ENCODE measurements at places on chromosomes 5 and 9.

- DNase-seq = no peak
Measured at GRCh38 chr5:24621792-24622191, 23.0 kb downstream of the CDH10 start.

DNA sequence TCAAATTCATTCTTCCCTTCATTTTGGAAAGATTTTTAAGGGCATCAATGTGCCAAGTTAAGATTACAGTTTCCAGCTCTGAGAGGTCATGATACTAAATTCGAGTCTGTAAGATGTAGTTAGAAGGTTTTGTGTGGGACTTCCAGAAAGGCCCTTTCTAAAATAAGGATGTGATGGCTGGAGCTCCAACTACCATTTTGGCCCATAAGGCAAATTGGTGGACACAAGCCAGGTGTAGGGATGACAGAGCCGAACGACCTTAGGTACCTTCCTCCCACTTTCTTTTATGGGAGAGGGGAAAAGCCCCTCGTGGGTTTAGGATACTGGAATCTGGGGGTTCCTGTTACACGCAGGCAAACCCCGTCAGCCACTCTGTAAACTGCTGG, 54.3 kb upstream of the PTPDC1 start:
- no peak for DNase-seq

DNA sequence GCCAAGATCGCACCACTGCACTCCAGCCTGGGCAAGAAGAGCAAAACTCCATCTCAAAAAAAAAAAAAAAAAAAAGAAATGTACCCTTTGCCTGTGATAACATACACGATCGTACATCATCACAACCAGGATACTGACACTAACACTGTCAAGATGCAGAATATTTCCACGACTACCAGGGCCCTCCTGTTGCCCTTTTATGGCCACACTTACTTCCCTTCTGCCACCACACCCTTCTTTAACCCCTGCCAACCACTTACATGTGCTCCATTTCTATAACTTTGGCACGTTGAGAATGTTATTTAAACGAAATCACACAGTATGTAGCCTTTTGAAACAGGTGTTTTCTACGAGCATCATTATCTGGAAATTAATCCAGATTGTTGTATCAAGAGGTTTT, 69.0 kb upstream of the OTULINL start:
- DNase-seq = no peak

DNA sequence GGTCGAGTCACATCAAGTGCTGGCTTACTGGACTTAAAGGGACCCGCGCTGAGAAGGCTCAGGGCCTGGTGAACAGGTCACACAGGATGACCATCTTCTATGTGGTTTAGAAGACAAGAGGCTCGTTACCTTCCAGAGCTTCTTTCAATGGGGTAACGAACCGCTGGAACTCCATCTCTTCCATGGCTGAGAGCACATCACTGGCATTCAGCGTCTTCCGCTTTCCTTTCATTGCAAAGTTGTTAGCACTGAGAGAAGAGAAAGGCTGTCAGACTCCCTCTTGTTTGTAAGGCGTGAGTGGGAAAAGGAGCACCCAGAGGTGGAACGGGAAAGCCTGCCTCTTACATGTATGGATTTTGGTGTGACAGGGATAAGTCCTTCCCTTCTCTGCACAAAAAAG, 994 bp downstream of the POLE3 start:
- DNase-seq = no peak

DNA sequence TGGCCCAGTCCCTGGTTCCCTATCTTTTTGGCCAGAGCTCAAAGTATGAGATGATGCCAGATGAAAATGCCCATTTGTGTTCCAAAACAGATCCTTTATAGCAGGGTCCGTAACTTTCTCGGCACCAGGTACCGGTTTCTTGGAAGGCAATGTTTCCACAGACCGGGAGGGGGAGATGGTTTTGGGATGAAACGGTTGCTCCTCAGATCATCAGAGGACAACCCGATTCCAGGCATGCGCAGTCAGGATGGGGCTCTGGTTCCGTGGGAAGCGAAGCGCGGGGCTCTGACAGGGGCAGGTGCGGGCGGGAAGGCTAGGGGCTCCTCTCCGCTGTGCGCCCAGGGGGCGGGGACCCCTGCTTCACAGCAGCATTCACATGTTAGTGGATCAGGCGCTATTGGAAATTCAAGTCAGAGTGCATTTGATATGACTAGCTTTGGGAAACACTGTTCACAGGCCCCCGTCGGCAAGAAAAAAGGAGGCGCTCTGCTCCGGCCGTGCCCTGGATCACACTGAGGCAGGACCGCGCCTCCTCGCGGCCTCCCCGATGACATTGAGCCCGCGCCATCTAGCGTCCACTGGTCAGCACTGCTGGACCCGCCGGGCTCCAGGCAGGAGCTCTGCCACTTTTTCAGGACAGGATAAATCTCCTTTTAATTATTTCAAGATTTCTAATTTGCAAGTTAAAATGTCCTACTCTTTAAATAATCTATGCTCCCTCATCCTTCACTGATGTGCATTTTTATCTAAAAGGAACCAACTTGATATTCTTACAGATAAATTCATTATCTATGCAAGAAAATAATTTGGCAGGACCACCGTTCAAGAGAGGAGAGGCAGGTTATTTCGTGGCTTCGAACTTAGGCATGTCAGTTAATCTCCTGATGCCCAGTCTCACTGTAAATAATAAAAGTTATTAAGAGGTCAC, 190.0 kb downstream of the FANCC start:
- no peak for DNase-seq
